ENCODE measurements at places on chromosomes 3 and 15.

DNA sequence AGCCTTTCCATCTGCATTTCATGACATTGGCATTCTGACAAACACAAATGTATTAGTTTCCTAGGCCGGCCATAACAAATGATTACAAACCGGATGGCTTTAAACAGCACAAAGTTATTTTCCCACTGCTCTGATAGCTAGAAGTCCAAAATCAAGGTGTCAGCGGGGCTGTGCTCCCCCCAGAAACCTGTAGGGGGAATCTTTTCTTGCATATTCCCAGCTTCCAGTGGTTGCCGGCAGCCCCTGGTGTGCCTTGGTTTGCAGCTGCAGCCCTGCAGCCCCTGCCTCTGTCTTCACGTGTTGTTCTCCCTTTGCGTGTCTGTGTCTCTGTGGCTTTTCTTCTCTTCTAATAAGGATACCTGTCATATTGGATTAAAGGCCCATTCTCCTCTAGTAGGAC is 79.0 kb upstream of the CDV3 start:
- no peak for DNase-seq

- DNase-seq: no peak
Measured at GRCh38 chr3:124157748-124158147, 165.8 kb upstream of the ROPN1 start.

DNA sequence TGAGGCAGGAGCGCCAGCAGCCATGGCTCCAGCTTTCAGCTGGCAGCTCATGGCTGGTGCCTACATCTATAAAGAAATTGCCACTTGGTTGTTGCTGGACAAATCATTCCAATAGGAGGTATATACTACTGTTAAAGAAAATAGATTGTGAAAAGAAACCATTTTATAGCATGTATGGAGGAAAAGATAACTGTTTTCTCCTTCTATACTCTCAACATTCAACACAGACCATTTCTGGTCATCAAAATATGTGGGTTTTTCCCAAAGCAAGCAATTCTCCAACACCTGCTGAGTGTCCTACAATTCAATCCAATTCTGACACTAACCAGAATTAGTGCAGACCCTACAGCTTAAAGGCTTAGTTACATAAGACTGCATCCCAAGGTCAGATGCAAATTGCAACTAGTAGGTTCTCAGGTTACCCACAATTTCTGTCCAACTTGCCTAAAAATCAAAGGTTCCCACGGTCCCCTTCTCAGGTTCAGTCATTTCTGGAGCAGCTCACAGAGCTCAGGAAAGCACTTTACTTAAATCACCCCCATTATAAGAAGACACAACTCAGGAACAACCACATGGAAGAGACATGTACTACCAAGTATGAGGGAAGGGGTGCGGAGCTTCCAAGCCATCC is 42.4 kb upstream of the STRIT1 start:
- DNase-seq: no peak

GRCh38 chr15:31495281-31495680 is 168.6 kb downstream of the KLF13 start:
- DNase-seq: no peak

DNA sequence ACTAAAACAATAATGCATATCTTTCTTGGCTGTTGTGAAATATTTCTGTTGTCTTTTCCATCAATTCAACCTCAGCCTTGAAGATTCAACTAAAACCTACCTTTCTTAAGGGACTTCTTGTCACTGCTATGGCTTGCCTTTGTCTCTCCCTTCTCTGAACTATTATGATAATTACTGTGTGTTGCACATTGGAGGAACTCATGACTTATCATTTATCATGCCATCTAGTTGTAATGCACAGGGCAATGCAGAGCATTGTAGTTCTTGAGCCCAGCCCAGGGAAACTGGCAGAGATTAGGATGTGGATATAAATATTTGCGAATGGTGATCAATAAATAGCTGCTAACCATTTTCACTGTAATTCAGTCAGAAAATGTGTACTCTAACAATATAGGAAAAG is 427.1 kb upstream of the FRG2C start:
- DNase-seq: no peak

DNA sequence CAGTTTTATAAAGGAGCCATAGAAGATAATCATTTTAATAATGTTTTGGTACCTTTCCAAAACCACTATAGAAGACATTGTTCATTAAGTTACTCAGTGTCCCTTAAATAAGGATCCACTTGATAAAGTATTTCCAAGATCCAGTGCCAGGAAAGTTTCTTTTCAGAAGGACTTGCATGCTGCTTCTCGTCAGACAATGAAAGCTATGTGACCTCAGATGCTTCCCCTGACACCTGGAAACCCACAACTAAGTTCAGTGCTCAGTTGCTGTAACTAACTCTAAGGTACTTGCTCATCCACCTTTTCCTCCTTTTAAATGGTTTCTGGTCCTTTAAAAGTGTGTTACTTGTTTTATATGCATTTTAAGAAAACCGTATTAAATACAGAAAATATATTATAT is 7.3 kb downstream of the SSR3 start:
- DNase-seq: no peak

GRCh38 chr3:101646726-101647125 is 30.2 kb downstream of the ZBTB11 start:
- DNase-seq: no peak

DNA sequence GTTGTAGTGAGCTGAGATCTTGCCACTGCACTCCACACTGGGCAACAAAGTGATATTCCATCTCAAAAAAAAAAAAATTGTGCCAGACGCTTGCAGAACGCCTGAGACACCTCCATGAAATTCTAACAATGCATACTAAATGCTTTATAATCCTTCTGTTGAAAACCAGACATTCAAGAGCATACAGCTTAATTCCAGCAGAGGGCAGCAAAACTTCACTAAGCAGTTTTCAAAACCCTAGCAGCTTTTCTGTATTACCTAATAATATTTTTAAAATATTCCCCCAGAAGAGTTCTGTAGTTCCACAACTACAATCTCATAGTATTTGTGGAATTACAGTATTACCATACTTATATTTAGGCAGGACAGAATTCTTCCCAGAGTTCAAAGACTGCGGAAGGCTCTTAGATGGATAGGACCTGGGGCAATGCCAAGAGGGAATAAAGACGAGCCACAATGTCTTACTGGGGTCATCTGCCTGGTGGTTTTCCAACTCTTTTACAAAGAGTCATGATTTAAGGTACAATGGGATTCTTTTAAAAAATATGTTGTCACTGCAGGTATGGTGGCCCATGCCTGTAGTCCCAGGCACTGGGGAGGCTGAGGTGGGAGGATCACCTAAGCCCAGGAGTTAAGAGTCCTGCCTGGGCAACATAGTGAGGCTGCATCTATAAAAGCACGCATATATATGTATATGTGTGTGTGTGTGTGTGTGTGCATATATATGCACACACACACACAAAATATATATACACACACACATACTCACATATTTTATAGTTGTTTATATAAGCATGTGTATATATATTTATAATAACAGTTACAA is 19.6 kb upstream of the TASOR start:
- peak; percentile 58 for DNase-seq

DNA sequence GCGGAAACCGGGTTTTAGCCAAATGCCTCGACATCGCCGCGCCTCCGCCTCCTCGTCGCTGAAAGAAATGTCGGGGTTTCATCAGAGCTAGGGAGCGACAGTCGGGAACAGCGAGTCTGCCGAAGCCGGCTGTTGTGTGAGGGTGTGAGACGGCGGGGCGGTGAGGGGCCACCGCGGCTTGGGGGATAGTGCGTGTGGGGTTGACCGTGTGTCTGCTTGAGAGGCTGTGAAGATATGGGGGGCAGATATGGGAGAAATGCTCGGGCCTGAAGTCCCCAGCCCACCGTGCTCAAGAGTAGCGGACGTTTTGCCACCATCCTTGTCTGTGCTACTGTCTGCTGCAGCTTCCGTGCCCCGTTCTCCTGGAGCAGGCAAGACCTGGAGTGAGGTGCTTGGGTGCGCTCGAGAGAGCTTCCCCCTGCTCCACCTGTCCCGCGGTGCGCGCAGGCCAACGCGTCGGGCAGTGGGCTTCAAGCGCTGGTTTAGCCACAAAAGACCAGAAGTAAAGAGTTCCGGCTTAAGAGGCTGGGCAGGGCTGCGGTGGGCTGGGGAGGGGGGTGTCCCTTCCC is 716 bp upstream of the ISLR2 start:
- no peak for DNase-seq

DNA sequence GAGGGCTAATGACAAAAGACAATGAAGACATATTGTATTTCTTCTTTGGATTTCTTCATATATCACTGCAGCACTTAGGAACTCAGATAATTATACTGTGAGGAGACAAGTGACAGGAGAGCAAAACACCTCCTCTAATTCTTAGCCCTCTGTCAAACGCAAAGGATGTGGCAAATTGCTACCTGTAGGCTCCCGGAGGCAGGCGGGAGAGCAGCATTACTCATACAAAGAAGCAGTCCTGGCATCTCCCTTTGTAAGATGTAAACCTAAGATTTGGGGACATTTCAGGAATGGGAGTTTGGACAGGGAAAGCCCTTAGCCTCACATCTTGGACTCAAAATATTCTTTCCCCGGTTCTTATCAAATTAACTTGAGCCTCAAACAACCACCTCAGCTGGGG is 460.8 kb downstream of the SOX2 start:
- DNase-seq: no peak

- DNase-seq: no peak
Measured at GRCh38 chr3:71940486-71940885, 155.5 kb upstream of the PROK2 start.

DNA sequence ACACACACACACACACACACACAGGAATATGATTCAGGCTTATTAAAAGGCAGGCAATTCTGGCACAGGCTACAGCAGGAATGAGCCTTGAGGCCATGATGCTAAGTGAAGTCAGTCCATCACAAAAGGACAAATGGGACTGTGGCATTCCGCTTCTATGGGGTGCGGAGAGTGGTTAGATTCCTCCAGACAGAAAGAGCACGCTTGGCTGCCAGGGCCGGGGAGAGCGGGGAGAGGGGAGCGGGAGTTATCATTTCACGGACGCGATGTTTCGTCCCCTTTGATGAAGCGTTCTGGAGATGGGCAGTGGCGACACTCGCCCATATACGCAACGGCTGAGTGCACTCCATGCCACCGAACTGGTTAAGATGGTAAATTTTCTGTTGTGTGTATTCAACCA is 58.5 kb upstream of the FAM174B start:
- no peak for DNase-seq

DNA sequence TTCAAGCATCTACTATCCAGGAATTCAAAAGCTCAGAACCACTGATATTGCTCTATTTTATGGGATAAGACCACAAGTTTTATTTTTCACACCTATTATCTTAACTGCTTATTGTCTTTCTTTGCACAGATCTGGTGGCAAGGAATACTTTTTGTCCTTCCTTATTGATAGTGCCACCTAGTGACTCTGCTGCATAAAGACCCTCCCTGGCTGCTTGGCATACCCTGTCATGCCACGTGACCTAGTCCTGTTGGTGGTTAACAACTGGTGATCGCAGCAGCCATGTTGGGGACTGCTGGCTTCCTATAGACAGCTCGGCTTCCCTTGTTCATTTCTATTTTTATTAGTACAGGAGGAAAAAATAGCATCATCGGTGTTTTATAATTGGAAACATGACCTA is 236.3 kb downstream of the MEX3B start:
- DNase-seq: no peak

DNA sequence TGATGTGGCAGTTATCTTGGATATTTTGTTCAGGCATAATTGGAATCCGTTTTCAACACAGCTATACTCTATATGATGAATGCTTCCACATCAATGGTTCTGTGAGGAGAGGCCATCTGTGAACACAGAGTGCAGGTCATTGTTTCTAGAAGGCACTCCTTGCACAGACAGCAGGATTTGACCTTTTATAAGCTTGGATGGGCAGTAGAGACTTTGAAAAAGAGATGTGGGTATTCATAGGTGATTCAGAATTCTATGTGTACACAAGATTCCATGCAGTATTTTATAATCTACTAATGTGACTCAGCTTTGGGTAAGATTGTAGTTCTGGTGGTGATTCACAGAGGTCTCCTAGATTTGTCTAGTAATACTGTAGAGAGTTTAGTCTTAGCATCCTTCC is 12.5 kb downstream of the ARPP21 start:
- no peak for DNase-seq

- DNase-seq: no peak
Measured at GRCh38 chr3:42151596-42152168, 60.5 kb downstream of the TRAK1 start.

- DNase-seq: no peak
Measured at GRCh38 chr3:69443457-69443920, 57.6 kb upstream of the FRMD4B start.

GRCh38 chr3:71582036-71582611 is 1.4 kb downstream of the FOXP1 start:
- DNase-seq: no peak

GRCh38 chr3:157913741-157914150 is 192.5 kb downstream of the SHOX2 start:
- no peak for DNase-seq

DNA sequence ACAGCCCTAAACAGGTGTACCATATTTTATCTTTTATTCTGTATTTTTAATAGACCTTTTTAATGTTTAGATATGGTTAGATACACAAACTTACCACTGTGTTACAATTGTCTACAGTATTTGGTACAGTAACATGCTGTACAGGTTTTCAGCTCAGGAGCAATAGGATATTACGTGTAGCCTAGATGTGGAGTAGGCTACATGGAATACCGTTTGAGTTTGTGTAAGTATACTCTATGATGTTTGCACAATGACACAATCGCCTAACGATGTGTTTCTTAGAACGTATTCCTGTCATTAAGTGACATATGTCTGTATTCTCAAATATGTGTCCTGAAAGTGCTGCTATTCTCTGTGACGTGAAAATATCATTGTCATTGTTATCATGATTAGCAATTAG is 62.6 kb downstream of the MFSD1 start:
- no peak for DNase-seq

- no peak for DNase-seq
Measured at GRCh38 chr3:154229217-154229590, 95.1 kb downstream of the DHX36 start.

DNA sequence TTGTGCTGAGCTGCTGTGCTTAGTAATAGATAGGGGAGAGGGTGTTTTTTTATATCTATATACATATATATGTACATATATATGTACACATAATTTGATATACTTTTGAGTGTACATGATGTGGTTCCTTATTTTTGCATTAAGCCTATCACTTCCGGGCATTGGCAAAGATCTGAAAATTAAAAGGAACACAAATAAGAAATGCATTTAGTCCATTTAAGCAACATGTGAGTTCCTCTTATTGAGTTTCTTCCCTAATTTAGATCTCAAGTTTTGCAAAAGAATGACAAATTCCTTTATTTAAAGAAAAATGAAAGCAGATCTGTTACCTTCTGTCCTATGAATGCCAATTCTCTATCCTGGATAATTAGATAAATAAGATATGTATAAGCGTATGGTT is 435.1 kb downstream of the LPP start:
- DNase-seq: no peak

GRCh38 chr15:88693191-88693590 is 54.4 kb downstream of the ISG20 start:
- DNase-seq: no peak

DNA sequence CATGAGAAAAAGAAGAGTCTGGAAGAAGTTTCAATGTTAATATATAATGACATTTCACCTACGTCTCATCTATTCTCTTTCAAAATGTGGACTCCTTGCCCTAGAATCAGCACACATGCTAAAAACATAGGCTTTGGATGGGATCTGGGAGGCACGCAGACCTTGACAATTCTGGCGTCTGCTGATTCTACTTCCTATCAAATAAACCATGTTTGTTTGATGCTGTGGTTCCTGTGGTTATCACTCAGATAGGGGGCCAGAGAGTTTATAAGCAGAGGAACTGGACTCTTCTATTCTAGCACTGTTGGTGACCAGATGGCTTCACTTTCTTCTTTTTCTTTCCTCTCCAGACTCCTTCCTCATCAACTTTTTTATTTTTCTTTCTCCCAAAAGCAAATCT is 336.8 kb downstream of the DIPK2A start:
- no peak for DNase-seq

GRCh38 chr15:59384507-59384906 is 11.8 kb upstream of the MYO1E start:
- no peak for DNase-seq
